HL-60 (cell line): ENCODE measurements at places on chromosomes 2 and 18.

GRCh38 chr2:8926356-8926755 lies 77.1 kb downstream of the MBOAT2 start:
- DNase-seq = no peak

- no peak for DNase-seq
Observed at GRCh38 chr2:108363024-108363907, 14.5 kb upstream of the SULT1C4 start.

DNA sequence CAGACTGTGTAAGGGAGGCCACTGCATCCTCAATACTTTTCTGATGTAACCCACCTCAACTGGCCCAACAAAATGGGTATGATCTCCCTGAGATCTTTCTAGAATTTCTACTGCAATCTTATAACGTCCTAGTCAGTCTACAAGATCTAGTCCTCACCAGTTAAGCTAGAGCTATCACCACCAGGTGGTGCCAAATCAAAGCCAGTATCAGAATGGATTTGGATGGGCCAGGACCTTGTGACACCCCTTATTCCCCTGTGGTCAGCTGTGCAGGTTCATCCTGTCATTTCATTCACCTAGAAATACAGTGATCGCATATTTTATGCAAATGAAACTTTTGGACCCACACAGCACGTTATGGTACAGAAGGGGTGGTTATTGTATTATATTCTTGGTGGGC lies 90.3 kb downstream of the OLA1 start:
- DNase-seq = peak; percentile 38

GRCh38 chr2:121201796-121202195 lies 83.2 kb downstream of the TFCP2L1 start:
- no peak for DNase-seq

DNA sequence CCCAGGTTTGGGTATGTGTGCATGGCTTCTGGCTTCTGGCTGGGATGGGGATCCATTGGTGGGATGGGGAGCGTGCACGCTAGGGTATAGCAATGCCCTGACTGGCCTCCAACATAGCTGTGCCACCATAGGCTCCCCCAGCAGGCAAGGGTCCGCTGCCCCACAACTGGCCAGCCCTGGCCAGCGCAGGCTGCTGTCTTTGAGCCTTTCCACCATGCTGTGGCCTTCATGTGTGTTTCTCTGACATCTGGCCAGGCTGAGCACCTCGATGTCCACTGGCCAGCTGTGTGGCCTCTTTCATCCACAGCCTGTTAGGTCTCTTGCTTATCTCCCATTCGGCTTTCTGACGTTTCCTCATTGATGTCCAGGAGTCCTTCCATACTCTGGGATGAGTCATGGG lies 231.3 kb downstream of the NDUFA10 start:
- DNase-seq = no peak

DNA sequence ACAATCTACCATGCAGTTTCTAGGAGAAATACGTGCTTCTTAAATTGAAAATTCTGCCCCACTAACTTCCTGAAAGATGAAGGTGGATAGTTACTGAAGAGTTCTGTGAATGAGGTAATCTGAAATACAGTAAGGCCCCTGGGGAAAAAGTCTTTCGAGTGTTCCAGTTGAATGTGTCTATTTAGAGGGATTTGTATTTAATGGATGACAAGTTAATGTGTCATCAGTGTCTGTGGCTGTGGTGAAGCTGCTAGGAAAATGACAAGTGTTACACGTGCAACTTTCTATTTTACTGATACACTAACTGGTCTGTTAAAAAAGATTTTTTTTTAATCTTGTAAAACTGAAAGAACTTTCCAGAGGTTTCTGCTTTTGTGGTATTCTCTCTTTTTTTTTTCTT lies 384.6 kb downstream of the STK39 start:
- no peak for DNase-seq

DNA sequence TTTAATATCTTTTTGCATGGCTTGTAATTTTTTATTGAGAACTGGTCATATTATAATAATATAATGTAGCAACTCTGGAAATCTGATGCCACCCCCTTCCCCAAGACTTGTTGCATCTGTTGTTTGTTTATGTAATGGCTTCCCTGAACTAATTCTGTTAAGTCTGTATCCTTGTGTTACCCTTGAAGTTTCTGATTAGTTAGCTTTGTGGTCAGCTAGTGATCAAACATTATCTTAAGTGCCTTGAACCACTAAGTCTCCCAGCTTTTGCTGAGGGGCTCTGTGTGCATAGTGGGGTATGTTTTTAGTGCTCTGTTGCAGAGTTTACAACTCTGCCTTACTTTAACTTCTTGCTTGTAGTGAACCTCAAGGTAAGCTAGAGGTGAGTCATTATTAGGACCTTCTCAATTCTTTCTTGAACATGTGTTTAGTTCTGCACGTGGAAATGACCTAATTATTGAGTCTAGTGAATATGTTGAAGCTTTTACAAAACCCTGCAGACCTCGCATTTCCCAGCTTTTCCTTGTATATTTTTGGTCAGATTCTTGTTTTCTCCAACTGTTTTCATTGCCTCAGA lies 24.8 kb downstream of the SMCHD1 start:
- DNase-seq = no peak

- DNase-seq = no peak
Observed at GRCh38 chr2:127277028-127277427, 16.9 kb downstream of the ERCC3 start.

DNA sequence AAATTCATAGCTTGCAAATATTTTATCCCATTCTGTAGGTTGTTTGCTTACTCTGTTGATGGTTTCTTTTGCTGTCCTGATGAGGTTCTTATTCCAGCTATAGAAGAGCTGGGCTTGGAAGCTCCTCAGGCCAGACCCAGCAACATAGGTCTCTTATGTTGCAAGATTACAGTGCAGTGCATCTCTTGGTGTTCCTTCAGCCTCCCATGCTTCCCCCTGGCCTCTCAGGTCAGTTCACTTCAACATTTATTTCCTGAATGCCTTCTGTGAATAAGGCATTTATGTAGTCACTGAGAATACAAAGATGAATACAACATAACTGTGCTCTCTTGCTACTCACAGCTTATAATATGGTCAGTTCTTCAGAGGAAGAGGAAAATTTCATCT lies 179.0 kb upstream of the SLC39A10 start:
- DNase-seq = no peak

- DNase-seq = no peak
Observed at GRCh38 chr2:119372778-119373568, 6.2 kb downstream of the DBI start.

GRCh38 chr18:64233851-64234250 lies 85.0 kb upstream of the LINC00305 start:
- no peak for DNase-seq
